ENCODE measurements at places on chromosomes 11 and 22.

DNA sequence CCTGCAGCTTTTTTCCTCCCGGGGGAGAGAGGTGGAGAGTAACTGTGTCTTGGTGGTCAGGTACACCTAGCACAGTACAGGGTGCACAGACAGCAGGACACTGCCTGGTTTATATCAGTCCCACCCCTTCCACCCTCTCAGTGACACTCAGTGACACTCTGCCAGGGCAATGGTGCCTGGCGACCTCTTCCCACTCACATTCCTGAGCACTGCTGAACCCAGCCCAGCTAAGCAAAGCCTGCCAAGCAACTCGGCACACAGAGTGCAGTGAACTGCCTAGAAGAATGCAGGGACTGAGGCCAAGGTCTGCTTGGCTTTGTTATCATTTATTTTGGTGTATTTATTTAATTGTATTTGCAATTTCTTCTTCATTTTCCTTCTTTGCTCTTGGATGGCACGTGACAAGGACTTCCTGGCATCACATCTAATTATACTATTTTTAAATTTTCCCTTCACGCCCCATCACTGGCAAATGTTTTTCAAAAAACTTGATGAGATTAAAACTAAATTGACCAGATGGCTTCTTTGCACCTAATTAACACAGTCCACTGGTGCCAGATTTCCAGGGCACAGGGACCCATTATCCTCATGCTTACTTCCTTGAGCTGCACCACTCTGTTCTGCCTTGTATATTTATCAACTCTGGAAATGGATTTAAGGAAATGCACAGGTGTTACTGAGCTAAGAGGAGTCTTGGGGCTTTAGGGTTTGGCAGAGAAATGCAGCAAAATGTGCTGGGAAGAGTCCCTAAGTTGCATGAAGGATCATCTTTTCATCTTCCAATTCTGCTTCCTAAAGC, 205.6 kb downstream of the ADAMTS15 start:
- no peak for DNase-seq

- no peak for DNase-seq
Observed at GRCh38 chr22:42680648-42681047, 31.5 kb upstream of the CYB5R3 start.

- DNase-seq, result no peak
Observed at GRCh38 chr22:35446365-35446764, 46.4 kb downstream of the MCM5 start.

GRCh38 chr11:109035284-109035683, 370.4 kb downstream of the DDX10 start:
- DNase-seq, result no peak
